ENCODE measurements at places on chromosomes 4 and X. TPM values are rescaled to one million over a fixed set of nuclear protein-coding genes. Genes with fewer than 3 reads are reported as not detected.

GRCh38 chr4:147776716-147777115, 44.8 kb downstream of the ARHGAP10 start:
- no peak for DNase-seq

DNA sequence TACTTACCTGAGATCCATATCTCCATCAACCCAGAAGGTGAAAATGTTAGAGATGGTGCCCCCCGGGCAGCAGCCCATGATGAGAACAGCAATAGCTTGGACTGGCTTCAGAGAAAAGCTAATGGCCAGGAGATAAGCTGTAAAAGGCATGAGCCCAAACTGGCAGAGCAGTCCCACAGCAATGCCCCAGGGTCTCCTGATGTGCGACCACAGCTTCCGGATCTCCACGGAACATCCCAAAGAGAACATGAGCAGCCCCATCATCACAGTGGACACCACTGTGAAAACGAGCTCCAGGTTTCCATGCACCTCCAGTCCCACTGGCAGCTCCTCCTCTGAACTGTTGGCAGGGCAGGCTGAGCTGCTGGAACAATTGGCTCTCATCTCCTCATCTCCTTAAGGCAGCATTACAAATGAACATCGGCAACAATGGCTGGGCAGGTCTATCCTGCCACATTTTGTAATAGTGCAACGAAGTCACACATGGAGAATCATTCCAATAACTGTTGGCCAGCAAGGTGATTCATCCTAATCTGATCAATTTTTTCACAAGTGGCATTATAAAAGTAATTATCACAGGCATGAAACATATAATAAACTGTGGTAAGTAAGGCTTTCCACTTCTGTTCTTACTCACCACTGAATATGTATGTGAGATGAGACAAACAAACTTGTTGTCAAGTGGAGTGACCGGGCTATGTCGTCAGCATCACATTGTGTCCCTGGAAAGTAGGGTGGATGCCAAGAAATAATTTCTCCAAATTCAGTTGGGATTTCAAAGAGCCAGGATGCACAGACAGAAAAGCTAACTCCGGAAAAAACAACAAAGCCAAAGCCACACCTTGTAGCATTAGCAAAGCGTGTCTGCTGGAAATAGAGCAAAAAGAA, at the start of gene SLC10A6:
TSS of gene SLC10A6 (minus strand) at position 653 of the 888 bp plus-strand sequence. CDS start at position 384, 269 bp downstream.
- DNase-seq = peak; percentile 31

DNA sequence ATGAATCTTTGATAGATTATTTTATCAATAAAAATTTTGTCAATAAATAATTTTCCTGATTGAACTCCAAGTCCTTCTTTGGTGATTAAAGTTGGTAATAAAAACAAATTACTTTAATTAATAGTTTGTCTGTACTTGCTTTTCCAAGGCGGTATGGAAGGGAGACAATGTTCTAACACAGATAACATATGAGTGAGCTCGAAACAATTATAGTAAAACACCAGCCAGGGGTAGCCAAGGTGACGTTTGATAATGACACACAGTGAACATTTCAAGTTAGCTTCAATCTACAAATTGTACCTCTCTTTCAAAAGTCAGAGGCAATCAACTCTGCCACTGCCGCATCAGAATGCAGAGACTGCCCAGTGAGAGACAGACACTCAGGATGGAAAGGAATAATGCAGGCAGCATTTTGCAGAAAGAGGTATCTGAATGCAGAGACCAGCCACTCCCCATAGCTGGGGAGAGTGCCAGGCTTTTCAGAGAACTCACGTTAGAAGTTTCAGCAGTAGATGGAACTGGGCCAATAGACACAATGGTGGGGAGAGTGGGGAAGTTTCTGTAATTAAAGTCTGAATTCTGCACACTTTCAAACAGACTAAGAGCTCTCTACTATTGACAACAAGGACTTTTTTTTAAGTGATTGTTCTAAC, 18.1 kb upstream of the ATOH1 start:
- DNase-seq = no peak

GRCh38 chr4:54542119-54542438, 115.7 kb upstream of the KIT start:
- no peak for DNase-seq

- no peak for DNase-seq
These were observed 397.5 kb upstream of the PRKX start for GRCh38 chrX:4110964-4111363.

DNA sequence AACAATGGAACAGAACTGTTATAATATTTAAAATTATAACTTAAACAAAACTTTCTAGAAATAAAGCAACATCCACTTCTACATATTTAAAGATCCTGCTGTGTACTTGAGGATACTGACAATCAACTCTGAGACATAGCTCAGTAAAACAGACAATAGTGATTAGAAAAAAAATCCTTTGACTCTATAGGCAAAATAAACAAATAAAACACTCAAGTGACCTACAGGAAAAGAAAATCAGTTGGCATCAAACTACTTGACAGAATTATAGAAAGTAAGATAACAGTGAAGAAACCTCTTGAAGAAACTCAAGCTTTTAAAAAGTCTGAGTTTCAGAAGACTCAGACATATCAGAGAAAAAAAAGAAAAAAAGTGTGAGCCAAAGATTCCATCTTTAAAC, 55.9 kb upstream of the THOC2 start:
- no peak for DNase-seq

- DNase-seq = no peak
These were observed 54.4 kb upstream of the NAP1L5 start for GRCh38 chr4:88752076-88752463.

- no peak for DNase-seq
These were observed 1727.8 kb downstream of the ARAP2 start for GRCh38 chr4:34516524-34516923.

DNA sequence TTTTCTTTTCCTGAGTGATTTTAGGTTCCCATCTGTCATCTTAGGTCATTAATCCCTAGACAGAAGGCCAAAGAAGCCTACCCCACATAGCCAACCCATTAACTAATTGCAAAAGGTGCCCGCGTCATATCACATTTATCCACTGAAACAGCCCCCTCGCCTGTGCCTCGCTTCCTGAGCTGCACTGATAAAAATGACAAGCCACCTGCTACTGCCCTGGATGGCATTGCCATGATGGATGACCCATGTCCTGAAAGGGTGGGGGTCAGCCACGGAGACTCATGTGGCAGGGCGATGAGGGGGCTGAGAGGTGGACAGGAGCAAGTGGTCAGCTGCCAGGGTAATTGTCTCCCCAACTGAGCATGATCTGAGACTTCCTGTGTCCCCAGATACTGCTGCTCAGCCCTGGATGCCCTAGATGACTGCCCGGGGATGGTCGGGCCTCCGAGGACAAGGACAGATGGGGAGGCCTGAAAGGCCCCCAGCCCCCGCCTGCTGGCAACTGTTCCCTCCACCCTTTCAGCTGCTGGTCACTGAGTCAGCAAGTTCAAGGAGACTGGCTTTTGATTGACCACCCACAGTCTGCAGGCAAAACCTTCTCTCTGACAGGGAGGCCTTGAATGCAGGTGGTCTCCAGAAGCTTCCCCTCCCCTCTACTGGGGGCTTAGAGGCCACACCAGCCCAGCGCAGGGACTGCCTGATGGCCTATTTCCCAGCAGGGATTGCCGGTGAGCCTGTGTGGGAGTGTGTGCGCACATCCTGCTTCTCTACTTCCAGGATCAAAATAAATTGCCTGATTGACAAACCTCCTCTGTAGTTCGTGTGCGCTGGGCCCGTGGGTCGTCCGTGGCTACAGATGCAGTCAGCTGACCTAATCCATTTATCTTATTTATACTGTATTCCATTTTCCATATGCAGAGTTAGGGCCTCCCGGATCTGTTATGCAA, 496.3 kb downstream of the BCOR start:
- DNase-seq = no peak

- DNase-seq = no peak
These were observed 239.1 kb downstream of the NDST4 start for GRCh38 chr4:114874321-114874720.

GRCh38 chrX:79146640-79147390, 2.3 kb downstream of the GPR174 start:
- DNase-seq = no peak

- DNase-seq = no peak
These were observed 75.6 kb downstream of the CPE start for GRCh38 chr4:165454426-165454825.

DNA sequence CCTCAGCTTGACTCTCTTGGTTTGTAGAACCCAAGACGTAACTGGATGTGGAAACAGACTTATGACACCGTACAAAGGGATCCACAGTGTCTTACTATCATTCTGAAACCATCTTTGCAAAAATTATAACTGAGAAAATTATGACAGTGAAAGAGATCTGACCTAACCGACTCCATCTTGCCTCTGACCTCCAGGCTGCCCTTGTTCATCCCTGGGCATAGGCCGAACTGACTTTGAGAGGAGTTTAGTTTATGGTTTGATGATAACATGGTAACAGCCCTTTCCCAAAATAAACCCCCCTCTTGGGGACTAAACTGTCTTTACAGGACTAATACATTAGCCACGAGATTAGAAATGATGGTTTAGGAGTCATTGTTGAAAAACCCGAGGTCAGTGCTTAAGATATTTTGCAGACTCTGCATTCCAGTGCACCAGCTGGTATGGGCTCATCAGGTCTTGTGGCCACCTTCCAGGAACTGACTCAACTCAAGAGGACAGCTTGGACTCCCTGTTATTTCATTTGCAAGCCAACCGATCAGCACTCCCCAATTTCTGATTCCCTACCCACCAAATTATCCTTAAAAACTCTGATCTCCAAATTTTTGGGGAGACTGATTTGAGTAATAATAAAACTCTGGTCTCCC, 49.6 kb downstream of the CASP3 start:
- DNase-seq = no peak

GRCh38 chr4:68469482-68469881, 22.2 kb downstream of the TMPRSS11E start:
- DNase-seq = no peak

GRCh38 chr4:183097231-183098018, 1.6 kb upstream of the WWC2 start:
- no peak for DNase-seq

GRCh38 chr4:113094802-113095201, 45.3 kb downstream of the ANK2 start:
- no peak for DNase-seq

GRCh38 chr4:28351826-28352225, 1491.2 kb downstream of the STIM2 start:
- no peak for DNase-seq

Gene UGT2B10
- not detected for total RNA-seq

Gene DKK2
- 0.24 TPM for total RNA-seq

Gene MAGEA12
- total RNA-seq = not detected

Gene PCDH19
- total RNA-seq = 4.3 TPM

Gene NHS
- 1.1 TPM for total RNA-seq

Gene PRRG3
- not detected for total RNA-seq

Gene GAGE13
- total RNA-seq = not detected

Gene NLRP2B
- total RNA-seq = not detected

Measured in endothelial cell of umbilical vein (primary cell).